ENCODE measurements at places on chromosomes 1 and 21.

GRCh38 chr1:161099090-161099802 is 1.1 kb downstream of the KLHDC9 start:
- DNase-seq = no peak

DNA sequence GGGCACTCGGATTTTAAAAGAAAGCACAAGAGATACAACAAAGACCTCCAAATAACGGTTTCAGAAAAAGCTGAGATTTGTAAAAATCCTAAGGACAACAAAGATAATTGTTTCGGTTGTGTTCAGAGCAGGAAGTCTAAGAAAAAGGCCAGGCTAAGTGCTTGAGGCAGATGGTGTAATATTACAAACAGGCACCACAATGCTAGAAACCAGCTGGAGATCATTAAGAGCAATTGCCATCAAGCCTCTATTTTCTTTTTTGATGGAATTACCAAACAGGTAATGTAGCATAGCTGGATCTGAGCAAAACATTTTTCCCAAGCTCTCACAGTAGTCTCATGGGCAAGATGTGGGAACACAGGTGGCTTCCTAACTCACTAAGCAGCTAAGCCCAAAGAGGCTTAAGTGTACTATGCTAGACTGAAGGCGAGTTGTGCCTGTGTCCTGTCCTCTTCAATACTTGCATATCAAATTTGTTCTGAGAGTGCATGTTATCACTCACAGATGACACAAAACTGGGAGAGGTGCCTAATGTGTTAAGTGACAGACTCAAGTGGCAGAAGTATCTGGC is 161.6 kb downstream of the GLUL start:
- DNase-seq = no peak

DNA sequence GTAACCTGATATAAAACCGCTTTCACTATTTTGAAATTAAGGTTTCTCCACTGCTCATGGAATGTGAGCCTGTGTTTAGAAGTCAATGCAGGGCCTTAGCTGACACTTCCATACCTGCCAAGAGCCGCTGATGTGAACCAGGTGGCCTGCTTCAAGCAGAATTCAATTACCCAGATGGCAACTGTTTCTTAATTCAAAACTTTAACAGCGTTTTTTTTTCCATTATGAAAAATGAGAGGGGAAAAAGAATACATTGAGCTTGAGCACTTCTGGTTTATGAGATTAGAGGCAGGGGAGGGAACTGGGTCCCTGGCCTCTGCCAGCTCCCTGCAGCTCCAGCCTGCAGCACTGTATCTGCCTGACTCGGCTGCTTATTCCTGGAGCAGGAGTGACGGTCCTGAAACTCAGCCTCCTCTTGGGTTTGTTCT is 7.7 kb upstream of the ATP1A1 start:
- DNase-seq = no peak

DNA sequence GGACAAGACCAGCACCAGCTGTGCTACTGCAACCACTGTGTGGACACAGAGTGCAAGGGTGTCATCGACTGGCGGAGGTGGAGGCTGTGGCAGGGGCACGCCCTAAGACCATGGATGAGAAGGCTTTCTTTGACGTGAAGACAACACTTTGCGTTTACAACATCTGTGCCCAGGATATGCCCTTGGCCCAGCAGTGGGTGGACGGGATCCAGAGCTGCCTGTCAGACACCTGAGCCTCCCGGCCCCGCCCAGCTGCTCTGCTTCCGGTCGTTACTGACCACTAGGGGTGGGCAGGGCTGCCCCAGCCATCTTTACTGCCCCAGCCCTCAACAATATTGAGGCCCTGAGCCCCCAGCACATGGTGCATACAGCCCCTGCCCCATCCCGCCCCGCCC is 21.4 kb upstream of the NPPB start:
- no peak for DNase-seq

- DNase-seq = no peak
These were observed 56.3 kb downstream of the GIPC2 start for GRCh38 chr1:78102082-78102481.

- DNase-seq = no peak
These were observed 89.3 kb downstream of the ASH1L start for GRCh38 chr1:155473151-155473821.

DNA sequence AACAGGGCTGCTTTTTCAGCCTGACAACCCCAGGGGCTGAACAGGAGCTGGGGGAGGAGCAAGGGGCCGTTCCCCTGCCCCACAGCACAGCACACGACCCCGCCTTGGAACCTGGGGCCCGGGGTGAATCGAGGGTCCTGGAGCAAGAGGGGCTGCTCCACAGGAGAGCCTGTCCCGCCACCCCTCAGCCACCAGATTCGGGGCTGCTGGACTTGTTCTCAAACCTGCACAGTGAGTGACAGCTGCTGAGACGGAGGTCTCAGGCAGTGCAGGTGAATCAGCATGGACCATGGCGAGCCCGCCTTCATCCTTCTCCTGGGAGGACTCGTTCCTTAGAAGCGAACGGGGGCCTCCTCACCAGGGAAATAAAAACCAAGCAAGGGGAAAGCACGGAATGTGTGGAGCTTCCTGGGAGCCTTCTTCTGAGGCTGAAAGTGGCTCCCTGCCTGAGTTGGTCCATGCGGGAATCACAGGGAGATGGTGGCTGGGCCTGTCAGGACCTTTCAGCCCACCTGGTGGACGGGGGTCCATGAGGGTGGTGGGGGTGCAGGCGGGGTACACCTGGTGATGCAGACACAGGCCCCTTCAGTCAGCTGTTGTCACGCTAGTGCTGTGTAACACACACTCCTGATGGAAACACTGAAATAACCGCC is 125.4 kb downstream of the SIK1 start:
- no peak for DNase-seq

DNA sequence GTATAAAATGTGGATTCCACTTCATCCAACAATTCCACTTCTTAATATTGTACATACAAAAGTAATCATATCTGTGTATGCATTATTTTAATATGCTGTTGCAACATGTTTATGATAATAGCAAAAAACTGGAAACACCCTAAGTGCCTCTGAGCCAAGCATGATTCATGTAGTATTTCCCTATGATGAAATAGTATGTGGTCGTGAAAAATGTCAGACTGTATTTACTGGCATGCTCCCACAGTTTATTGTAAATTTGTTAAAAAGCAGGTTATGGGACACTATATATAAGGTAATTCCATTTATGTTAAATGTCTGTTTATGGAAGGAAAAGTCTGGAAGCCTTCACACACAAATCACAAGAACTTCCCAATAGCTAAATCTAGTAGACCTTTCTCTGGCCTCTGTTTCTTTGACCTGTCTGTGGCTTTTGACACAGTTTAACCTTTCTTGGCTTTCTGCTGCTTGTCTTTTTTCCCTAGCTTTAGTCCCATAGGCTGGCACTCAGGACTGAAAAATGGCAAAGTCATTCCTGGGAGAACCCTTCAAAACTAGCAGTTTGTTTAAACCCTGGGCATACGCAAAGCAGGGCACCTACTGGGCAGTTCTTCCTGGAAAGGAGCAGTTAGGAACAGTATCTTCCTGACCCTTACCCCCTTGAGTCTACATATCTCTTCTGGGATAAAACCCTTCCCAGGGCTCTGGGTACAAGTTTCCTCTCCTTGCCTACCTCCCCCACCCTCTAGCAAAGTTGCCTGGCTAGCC is 65.4 kb upstream of the ARTN start:
- DNase-seq = no peak

DNA sequence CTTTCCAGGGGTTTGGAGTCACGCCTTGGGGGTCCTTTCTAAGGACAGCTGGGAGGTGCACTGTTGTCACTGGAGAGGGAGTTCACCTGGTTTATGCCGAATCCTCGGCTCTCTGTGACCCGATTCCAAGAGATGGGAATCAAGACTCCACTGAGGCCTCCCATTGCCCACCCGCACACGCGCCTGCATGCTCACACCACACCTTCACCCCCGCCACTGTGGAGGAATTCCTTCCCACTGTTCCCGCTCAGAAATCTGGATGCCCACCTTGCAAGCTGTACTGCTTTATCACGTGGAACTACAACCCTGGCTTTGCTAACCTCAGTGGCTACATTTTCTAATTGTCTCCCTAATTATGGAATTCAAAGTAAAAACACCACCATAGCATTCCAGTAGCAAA is 29.2 kb downstream of the PGBD5 start:
- no peak for DNase-seq

DNA sequence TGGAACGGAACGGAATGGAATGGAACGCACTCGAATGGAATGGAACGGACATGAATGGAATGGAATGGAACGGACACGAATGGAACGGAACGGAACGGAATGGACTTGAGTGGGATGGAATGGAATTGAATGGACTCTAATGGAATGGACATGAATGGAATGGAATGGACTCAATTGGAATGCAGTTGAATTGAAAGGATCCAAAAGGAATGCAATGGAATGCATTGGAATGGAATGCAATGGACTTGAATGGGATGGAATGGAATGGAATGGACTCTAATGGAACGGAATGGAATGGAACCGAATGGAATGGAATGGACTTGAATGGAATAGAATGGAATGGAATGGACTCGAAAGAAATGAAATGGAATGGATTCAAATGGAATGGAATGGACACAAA is 102.4 kb upstream of the OR4F16 start:
- no peak for DNase-seq

DNA sequence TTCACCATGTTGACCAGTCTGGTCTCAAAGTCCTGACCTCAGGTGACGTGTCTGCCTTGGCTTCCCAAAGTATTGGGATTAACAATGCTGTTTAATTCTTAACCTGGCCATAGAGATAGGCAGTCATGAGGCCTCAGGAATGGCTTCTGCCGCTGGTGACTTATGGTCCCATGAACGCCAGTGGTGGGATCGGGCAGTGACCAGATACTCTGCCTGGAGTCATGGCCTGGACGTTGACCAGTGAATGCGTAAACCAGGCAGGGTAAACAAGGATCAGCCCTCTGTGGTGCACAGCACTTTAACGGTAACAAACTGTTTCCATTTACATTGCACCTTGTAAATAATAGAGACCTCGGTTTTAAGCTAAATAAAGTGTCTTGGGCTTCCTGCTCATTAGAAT is 23.0 kb downstream of the MTARC1 start:
- DNase-seq = no peak

GRCh38 chr1:45359882-45360513 is 19.8 kb upstream of the MUTYH start:
- DNase-seq = no peak

- DNase-seq = peak; percentile 30
These were observed 447.1 kb downstream of the PTPRU start for GRCh38 chr1:29683472-29683871.

DNA sequence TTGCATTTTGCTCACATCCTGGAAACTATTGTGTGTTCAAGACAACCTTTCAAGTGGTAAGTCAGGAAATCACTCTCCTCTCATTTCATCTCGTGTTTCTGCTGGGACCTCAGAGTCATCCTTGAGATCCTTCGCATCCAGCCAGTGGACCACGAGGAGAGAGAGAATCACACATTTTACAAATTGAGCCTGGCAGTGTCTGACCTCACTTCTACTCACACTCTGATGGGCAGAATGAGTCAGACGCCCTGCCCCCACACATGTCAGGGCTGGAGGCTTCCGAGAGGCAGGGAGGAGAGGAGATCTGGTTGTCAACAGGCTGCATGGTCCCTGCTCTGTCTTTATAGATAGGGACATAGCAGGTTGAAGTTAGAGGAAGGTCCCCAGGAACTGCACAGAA is 509.7 kb downstream of the AJAP1 start:
- DNase-seq = no peak

- no peak for DNase-seq
These were observed 264.9 kb upstream of the NR5A2 start for GRCh38 chr1:199762572-199762971.

- DNase-seq = no peak
These were observed 138.2 kb downstream of the COL24A1 start for GRCh38 chr1:86018283-86018923.

GRCh38 chr1:93221913-93222312 is 41.4 kb downstream of the CCDC18 start:
- DNase-seq = no peak

GRCh38 chr1:241899210-241899609 is 51.2 kb downstream of the EXO1 start:
- DNase-seq = no peak

DNA sequence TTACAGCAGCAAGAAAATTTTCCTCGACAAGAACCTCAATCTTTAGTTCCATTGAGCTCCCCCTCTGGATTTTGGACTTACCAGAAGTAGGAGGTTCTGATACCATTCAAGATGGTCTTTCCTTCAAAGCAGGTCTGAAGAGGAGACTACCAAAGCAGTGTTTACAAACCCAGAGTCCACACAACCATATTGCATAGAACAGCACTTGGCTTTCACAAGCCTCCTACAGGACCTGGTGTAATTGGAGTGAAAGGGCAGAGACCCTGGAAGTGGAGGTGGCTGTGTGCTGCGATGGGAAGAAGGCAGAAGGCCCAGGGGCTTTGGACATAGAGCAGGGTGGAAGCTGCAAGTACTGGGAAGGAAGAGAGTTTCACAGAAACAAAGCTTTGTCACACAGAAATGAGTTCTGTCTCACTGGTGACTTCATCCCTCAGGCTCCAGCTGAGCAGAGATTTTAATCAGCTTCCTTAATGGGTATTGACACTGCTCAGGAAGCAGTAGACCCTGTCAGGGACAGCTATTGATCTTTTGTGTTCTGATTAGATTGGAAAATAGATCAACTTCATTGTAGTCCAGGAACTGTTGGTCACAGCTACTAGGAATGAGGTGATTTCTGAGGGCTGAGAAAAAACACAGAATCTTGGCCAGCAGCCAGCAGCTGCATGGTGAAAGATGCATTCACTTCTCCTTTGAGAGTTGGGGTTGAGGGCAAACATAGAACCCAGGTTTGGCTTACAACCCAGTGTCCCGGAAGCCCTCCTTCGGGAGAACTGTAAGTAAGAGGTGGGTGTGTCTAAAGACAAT is 124.0 kb downstream of the SYT2 start:
- DNase-seq = no peak

GRCh38 chr1:172180501-172181285 is 239.8 kb upstream of the C1orf105 start:
- peak; percentile 14 for DNase-seq

- no peak for DNase-seq
These were observed 56.0 kb downstream of the RUNX3 start for GRCh38 chr1:24874056-24874455.

GRCh38 chr1:186575348-186575747 is 104.9 kb downstream of the PTGS2 start:
- no peak for DNase-seq

DNA sequence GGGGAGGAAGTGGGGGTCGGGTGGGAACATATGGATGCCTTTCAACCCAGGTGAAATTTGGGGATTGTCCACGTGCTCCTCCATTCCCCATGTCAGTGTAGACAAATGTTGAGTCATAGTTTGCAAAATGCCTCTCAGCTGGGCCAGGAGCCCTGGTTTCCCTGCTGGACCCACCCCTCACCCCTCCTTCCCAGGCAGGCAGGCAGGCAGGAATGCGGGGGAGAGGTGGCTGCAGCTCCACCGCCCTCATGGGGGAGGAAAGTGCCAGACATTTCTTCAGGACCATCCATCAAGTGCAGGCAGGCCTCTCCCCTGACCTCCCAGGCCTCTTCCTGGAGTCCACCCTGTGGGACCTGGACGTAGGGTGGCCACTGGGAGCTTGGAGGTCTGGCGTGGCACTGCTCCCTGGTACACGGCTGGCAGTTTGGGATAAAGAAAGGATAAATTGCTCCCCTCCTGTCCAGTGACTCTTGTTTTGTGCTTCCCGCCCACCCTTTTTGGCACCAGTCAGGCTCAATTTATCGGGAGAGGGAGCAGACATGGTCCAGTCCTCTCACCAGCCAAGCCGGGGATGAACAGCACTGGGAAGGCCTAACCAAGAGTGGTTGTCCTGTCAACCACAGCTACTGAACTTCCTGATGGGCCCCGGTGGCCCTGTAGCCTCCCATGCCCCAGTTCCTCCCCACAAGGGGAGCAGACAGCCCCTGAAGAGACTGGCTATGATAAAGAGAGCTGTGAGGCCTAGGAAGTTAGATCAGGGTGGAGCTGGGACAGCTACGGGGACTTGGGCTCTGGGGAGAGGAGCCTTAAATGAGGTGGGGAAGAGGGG is 18.9 kb downstream of the NPR1 start:
- DNase-seq = no peak

Measured in stimulated activated effector memory CD8-positive, alpha-beta T cell treated with anti-CD3 and anti-CD28 coated beads, Interleukin-12 subunit alpha, Interleukin-12 subunit beta, amount 100 ng/mL, for 72 hours (primary cell).